ENCODE measurements at places on chromosomes 1 and 21. TPM values are rescaled to one million over a fixed set of nuclear protein-coding genes. Genes with fewer than 3 reads are reported as not detected.

The CNIH3 gene
- 6.4 TPM for polyA plus RNA-seq

DNA sequence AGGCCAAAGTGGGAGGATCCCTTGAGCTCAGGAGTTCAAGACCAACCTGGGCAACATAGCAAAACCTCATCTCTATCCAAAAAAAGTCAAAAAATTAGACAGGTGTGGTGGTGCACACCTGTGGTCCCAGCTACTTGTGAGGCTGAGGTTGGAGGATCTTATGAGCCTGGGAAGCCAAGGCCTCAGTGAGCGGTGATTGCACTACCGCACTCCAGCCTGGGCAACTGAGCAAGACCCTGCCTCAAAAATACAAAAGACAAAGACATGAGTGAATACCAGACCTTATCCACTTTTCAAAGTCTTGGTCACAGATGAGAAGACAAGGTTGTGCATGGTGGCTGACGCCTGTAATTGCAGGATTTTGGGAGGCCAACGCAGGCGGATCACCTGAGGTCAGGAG, 13.2 kb upstream of the MSTO1 start:
- no peak for DNase-seq

- no peak for DNase-seq
These were observed 359.2 kb upstream of the NCAM2 start for GRCh38 chr21:20639026-20639425.

DNA sequence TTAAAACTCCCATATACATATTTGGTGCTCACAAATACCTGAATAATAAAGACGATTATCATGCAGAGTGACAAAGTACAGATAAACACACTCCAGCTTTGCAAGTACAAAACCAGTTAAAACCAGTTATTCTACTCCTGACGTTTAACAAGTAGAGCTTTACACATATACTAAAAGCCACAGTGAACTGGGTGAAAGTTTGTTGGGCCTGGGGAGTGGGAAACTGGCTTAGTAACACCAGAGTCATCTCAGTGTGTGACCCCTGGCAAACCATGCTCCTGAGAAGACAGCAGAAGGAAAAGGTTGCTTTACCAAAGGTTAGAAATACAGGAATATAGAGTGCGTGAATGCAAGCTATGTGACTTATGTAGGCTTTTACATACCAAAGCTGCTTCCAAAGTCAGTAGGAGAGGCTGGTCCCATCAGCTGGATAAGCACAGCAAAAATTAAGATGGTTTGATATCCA, 148.1 kb downstream of the NRIP1 start:
- no peak for DNase-seq

DNA sequence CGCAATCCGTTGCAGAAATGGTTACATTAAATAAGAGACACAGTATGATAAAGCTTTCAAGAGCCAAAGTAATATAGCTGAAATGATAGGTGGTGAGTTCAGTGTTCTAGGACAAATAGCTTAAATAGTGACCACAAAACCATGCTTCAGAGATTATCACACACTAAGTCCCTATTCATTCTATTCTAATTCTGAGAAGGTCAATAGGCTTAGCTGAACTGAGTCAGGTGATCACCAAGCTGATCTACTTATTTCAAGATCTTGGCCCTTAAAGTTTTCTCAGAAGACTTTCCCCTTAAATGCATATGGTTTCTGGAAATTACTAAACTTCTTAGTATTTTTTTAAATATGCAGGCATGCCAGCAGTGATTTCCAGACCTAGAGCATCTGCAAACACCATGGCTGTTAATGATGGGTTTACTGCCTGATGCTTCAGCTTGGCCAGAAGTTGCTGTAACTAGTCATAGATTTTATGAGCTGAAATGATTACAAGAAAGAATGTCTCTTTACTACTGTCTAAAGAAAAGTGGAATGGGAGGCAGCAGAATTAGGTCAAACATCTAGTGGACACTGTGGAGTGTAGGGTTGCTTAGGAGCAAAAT, 242.9 kb downstream of the ST6GALNAC3 start:
- DNase-seq = no peak

The CYP4Z1 gene
- polyA plus RNA-seq = not detected

GRCh38 chr1:43586136-43586731, 55.6 kb downstream of the PTPRF start:
- DNase-seq = peak; percentile 53

DNA sequence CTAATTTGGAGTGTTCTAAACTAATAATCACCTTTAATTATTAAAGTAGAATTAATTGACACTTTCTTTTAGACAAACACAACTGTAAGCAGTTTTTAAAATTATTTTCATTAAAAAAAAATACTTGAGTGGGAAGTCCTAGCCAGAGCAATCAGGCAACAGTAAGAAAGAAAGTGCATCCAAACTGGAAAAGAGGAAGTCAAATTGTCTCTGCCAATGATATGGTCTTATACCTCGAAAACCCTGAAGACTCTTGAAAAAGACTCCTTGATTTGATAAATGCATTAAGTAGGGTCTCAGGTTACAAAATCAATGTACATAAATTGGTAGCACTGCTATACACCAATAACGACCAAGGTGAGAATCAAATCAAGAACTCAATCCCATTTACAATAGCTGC, 83.0 kb upstream of the GADD45A start:
- DNase-seq = no peak

GRCh38 chr1:151516031-151516511, 4.9 kb downstream of the CGN start:
- DNase-seq = peak; percentile 28

- DNase-seq = no peak
These were observed 31.8 kb downstream of the USP25 start for GRCh38 chr21:15761507-15762100.

Measured in mammary epithelial cell (primary cell).